ENCODE measurements at places on chromosomes 4 and X. TPM values are rescaled to one million over a fixed set of nuclear protein-coding genes. Genes with fewer than 3 reads are reported as not detected.

GRCh38 chr4:6087669-6088341 is 69.6 kb upstream of the C4orf50 start:
- H3K36me3 ChIP-seq: no peaks in the 10 kb centered on the region
- H3K4me3 ChIP-seq: no peak overlapping the region
- peaks cover 13% of the 10 kb centered on the region for H3K4me1 ChIP-seq
- no peak for DNase-seq
- H3K27me3 ChIP-seq: no peaks in the 10 kb centered on the region

GRCh38 chr4:122334828-122335227 is 44.0 kb upstream of the ADAD1 start:
- peaks cover 54% of the 10 kb centered on the region for H3K36me3 ChIP-seq
- H3K4me1 ChIP-seq: no peaks in the 10 kb centered on the region
- no peak for DNase-seq
- no peaks in the 10 kb centered on the region for H3K27me3 ChIP-seq

DNA sequence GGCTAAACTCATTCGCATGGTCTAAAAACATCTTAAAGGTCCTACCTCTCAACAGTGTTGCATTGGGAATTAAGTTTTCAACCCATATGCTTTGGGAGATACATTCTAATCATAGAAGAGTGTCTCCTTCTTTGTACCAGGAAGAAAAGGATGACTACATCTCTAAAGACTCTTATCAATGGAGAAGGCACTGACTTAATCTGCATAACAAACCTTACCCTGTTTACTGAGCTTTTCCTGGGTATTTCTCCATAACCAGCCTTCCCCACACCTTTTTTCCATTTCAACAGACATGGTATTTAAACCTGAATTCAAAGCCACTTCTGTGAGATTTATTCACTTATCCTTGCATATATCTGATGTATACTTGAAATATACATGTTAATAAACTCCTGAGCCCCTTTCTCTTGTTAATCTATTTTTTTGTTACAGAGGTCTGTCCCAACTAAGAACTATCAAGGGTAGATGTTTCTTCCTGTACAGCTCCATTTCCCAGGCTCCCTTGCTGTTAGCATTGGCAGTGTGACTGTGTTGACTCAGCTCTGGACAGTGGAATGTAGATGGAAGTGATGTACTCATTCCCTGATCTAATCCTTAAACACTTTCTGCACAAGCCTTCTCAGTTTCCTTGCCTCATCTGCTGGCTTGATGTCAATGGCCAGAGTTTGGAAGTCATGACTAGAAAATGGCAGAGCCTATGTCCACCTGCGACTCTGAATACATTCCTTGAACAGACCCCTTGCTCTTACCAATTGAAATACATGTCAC is 148.9 kb upstream of the CPEB2 start:
- no peaks in the 10 kb centered on the region for H3K27me3 ChIP-seq
- DNase-seq: no peak
- H3K4me1 ChIP-seq: no peaks in the 10 kb centered on the region
- no peaks in the 10 kb centered on the region for H3K36me3 ChIP-seq

GRCh38 chr4:137531986-137532868 is at the start of gene PCDH18:
Gene PCDH18 (minus strand): TSS chr4:137532494. CDS start chr4:137532088, 406 bp downstream.
- H3K27me3 ChIP-seq: no peaks in the 10 kb centered on the region
- no peaks in the 10 kb centered on the region for H3K4me1 ChIP-seq
- no peak within 1 kb of the TSS for H3K27ac ChIP-seq

GRCh38 chr4:179196511-179196910 is 1754.3 kb upstream of the AGA start:
- no peaks in the 10 kb centered on the region for H3K27me3 ChIP-seq
- H3K4me3 ChIP-seq: no peak overlapping the region
- H3K4me1 ChIP-seq: no peaks in the 10 kb centered on the region
- H3K36me3 ChIP-seq: no peaks in the 10 kb centered on the region
- no peak for DNase-seq

- no peak overlapping the region for H3K27ac ChIP-seq
- H3K27me3 ChIP-seq: no peaks in the 10 kb centered on the region
- DNase-seq: no peak
- H3K4me1 ChIP-seq: no peaks in the 10 kb centered on the region
- no peaks in the 10 kb centered on the region for H3K36me3 ChIP-seq
These were observed 59.4 kb upstream of the H2AZ1 start for GRCh38 chr4:100009490-100009889.

The MAGEB1 gene
- total RNA-seq: not detected
